ENCODE measurements at places on chromosomes 3 and 15. TPM values are rescaled to one million over a fixed set of nuclear protein-coding genes. Genes with fewer than 3 reads are reported as not detected.
A peak's percentile ranks its signal among the peaks of the same experiment; 100 is the strongest.

GRCh38 chr15:79496838-79497237 lies 64.7 kb downstream of the MINAR1 start:
- peaks cover 5% of the 10 kb centered on the region for H3K27me3 ChIP-seq
- no peak overlapping the region for H3K4me3 ChIP-seq
- H3K36me3 ChIP-seq = no peaks in the 10 kb centered on the region
- no peak for DNase-seq
- no peak overlapping the region for H3K27ac ChIP-seq

The P2RY14 gene
- total RNA-seq = 2.2 TPM

DNA sequence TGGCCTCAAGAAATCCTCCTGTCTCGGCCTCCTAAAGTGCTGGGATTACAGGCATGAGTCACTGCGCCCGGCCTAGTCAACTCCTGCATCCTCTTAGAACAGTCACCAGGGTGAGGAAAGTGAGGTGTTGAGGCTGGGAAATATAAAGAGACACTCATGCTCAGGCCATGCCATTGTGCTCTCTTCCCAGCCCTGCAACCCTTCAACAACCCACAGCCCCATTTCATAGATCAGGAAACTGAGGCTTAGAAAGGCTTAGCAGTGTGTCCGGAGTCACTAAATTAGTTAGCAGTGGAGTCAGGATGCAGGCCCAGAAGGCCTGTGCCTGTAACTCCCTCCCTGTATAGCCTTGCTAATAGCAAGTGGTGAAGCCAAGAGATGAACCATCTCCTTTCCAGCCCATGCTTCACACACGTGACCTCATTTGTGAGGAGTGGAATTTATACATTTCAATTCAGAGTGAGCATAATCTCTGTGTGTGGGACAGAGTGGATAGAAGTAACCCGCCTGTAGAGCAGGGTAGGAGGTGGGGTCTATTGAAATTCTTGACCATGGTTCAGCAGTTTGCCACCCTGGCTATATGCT lies 51.7 kb upstream of the USP3 start:
- no peak overlapping the region for H3K27ac ChIP-seq
- H3K27me3 ChIP-seq = no peaks in the 10 kb centered on the region
- H3K4me3 ChIP-seq = no peak overlapping the region
- no peaks in the 10 kb centered on the region for H3K4me1 ChIP-seq
- DNase-seq = no peak

The GOLGA6D gene
- not detected for total RNA-seq

The PP2D1 gene
- total RNA-seq = not detected

DNA sequence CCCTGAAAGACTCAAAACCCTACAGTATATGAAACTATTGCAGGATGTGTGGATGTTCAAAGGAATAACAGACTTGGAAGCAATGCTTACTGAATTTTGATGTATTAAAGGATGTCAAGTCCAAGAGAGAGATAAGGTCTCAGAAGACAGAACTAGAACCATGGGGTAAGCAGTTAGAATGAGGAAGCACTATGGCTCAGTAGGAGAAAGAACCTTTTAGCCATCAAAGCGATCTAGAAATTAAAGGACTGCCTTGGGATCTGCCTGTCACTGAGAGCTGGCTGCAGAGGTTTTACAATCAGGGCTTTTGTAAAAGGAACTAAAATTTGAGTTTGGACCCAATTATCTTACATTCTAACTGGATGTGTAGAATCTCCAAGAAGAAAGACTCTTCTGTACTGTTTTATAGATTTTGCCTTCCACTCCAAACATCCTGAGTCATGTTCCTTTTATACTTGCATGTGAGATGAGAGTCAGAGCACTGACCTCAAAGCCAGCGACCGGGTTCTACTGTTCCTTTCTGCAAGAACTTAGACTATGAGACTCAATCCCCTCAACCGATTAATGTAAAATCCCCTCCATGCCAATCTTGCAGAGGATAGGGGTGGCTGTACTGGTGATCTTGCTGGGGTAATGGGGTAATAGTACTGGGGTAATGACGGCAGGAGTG lies 412.3 kb upstream of the TPRG1 start:
- H3K4me1 ChIP-seq = peaks cover 8% of the 10 kb centered on the region
- no peak for DNase-seq
- H3K4me3 ChIP-seq = no peak overlapping the region

The ULK4 gene
- 4.3 TPM for total RNA-seq

The SCAANT1 gene
- total RNA-seq = not detected

- H3K27me3 ChIP-seq = no peaks in the 10 kb centered on the region
- H3K4me3 ChIP-seq = no peak overlapping the region
- no peaks in the 10 kb centered on the region for H3K36me3 ChIP-seq
- no peak for DNase-seq
These were observed 10.6 kb upstream of the MANF start for GRCh38 chr3:51374456-51374855.

The KBTBD13 gene
- 7.3 TPM for total RNA-seq

GRCh38 chr3:123347691-123348264 lies 101.1 kb downstream of the ADCY5 start:
- peaks cover 96% of the 10 kb centered on the region for H3K4me1 ChIP-seq
- no peak overlapping the region for H3K4me3 ChIP-seq
- no peak for DNase-seq
- H3K36me3 ChIP-seq = no peaks in the 10 kb centered on the region
- no peak overlapping the region for H3K27ac ChIP-seq

GRCh38 chr3:141875893-141876380 lies 506 bp upstream of the ATP1B3 start:
- H3K36me3 ChIP-seq = no peaks in the 10 kb centered on the region
- no peaks in the 10 kb centered on the region for H3K27me3 ChIP-seq
- DNase-seq = peak; percentile 67
- H3K27ac ChIP-seq = peak overlapping the region; percentile 90
- H3K4me3 ChIP-seq = peak overlapping the region; percentile 91

The SLC51B gene
- total RNA-seq = not detected

DNA sequence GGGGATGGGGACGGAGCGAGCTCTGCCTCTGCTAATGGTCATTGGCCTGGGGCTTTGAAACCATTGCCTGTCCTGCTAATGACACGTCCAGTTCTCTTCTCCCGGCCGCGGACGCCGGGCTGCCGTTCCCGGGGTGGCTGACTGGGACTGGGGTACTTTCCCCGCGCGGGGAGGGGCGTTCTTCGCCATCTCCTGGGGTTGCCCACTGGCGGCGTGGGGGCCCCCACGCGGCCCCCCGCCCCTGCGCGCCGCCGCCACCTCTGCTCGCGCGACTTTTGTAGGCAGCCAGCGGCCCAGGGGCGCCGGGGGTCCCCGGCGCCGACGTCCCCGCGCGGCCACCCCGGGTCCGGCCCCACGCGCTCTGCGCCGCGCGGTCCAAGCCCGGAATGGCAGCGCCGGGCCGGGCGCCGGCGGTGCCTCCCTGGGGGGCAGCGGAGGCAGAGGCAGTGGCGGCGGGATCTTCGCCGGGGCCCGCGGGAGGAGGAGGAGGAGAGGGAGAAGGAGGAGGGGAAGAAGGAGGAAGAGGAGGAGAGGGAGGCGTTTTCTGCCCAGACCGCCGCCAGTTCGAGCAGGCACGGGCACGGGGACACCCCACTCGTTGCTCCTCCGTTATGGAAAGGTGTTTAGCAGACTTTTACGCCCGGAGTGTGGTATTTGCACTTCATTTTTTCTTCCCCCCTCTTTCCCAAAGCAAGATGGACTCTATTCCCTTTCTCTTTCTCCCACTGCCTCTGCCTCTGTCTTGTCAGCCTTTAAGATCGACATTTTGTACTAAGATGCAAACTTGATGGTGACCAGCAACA lies 2.3 kb downstream of the BBX start:
- peak; percentile 55 for DNase-seq
- peak overlapping the region; percentile 83 for H3K4me3 ChIP-seq
- H3K27me3 ChIP-seq = no peaks in the 10 kb centered on the region
- H3K36me3 ChIP-seq = no peaks in the 10 kb centered on the region
- H3K27ac ChIP-seq = peak overlapping the region; percentile 95

DNA sequence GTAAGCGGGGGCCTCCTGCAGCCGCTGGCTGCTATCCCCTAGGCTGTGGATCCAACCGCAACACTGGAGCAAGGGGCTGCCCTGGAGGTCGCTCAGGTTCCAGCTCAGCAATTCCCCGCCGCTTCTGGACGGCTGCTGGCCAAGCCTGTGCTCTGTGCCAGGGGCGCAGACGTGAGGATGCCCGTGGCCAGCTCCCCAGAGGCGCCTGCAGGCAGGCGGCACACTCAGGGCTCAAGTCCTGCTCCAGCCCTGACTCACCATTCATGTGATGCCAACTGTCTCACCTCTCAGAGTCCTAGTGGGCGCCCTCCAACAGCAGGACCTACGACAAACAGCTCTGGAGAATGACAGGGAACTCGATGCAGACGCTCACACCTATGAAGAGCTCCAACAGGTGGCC lies 31.6 kb downstream of the KLHL25 start:
- H3K4me1 ChIP-seq = peaks cover 54% of the 10 kb centered on the region
- peak; percentile 72 for DNase-seq
- peak overlapping the region; percentile 47 for H3K27ac ChIP-seq
- no peak overlapping the region for H3K4me3 ChIP-seq
- no peaks in the 10 kb centered on the region for H3K36me3 ChIP-seq
- no peaks in the 10 kb centered on the region for H3K27me3 ChIP-seq

GRCh38 chr3:51530485-51530884 lies 8.0 kb upstream of the RAD54L2 start:
- no peak overlapping the region for H3K4me3 ChIP-seq
- no peaks in the 10 kb centered on the region for H3K27me3 ChIP-seq
- H3K4me1 ChIP-seq = no peaks in the 10 kb centered on the region
- no peak overlapping the region for H3K27ac ChIP-seq
- no peaks in the 10 kb centered on the region for H3K36me3 ChIP-seq
- DNase-seq = no peak

DNA sequence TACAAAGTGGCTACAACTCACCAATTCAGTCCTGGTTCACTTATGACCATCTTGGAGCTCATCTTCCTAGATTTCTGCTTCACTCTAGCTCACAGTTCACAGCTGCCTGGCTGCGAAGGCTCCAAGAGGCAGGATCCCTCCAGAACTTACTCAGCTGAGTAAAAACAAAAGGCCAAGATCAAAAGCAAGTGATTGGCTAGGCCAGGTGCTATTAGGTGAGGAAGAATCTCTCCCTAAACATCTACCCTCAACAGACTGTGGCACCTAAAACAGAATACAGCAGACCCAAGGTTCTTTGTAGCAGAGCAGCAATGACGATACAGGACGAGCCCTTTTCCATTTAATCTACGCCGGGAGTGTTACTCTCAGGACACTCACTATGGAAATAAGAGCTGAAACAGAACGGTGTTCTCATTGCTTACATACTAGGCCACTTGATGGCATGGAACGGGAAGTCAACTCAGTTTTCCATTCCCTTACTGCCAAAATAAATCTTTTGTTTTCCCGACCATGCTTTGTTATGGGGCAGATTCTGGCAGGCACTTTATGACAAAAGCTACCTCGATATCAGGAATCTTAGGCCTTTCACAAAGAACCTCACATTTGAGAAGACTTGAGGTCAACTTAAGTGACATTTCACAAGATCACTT lies 901 bp downstream of the ICE2 start:
- H3K36me3 ChIP-seq = no peaks in the 10 kb centered on the region
- peak overlapping the region; percentile 96 for H3K27ac ChIP-seq
- H3K27me3 ChIP-seq = no peaks in the 10 kb centered on the region

DNA sequence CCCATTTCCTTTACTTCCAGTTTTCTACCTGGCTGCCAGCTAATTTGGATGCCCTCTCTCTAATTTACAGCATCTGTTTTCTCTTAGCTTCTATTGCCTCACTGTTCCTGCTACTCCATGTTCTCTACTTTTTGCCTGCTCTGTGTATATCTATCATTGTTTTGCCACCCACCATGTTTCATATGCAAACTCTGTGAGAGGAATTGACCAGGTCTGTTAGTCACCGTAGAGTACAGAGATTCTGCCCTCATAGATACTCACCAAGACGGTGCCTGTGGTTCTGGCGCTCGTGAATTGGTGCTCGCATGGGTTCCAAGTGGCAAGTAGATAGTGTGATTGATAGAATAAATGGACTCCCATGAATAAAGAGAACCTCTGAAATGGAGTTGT lies 288.8 kb downstream of the CNTN6 start:
- no peak overlapping the region for H3K4me3 ChIP-seq
- no peaks in the 10 kb centered on the region for H3K27me3 ChIP-seq
- H3K27ac ChIP-seq = no peak overlapping the region
- H3K4me1 ChIP-seq = no peaks in the 10 kb centered on the region
- no peaks in the 10 kb centered on the region for H3K36me3 ChIP-seq

DNA sequence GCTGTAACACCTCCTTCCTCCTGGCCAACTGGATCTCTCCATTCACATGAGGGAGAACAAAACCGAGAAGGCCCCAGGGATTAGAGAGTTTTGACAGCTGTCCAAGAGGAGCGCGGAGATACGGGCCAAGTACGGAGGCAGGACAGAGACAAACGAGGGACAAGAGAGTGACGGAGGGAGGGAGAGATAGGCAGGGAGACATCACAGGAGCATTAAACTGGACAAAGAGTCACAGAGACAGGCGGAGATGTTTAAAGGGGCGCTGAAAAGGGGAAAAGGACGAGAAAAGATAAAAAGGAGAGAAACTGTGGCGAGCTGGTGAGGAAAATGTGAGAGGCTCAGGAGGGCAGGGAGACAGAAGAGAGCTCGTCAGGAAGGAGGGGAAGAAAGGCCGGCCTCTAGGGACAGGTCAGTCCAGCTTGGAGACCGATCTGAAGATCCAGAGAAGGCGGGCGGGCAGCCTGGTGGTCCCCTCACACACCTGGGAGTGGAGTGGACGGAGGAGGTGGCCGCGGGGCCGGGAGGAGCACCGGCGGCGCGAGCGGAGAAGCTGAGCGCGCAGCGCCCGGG lies 40.5 kb upstream of the ROPN1 start:
- no peaks in the 10 kb centered on the region for H3K27me3 ChIP-seq
- no peaks in the 10 kb centered on the region for H3K36me3 ChIP-seq
- peak overlapping the region; percentile 96 for H3K27ac ChIP-seq
- DNase-seq = peak; percentile 84

The DISP2 gene
- total RNA-seq = 0.78 TPM

The DUOX1 gene
- total RNA-seq = 0.97 TPM

- no peak overlapping the region for H3K4me3 ChIP-seq
- no peaks in the 10 kb centered on the region for H3K36me3 ChIP-seq
These were observed 103.6 kb downstream of the RSRC1 start for GRCh38 chr3:158213461-158213860.

The ROPN1 gene
- total RNA-seq = 0.28 TPM

- no peak overlapping the region for H3K4me3 ChIP-seq
- H3K36me3 ChIP-seq = no peaks in the 10 kb centered on the region
- H3K27ac ChIP-seq = no peak overlapping the region
- H3K4me1 ChIP-seq = peaks cover 15% of the 10 kb centered on the region
- H3K27me3 ChIP-seq = peaks cover 9% of the 10 kb centered on the region
These were observed 51.6 kb downstream of the GATM start for GRCh38 chr15:45326741-45327140.

The SATB1 gene
- 41.3 TPM for total RNA-seq

The ACTL6A gene
- total RNA-seq = 13.9 TPM

The CTXND1 gene
- 1.1 TPM for total RNA-seq

Measured in heart right ventricle (tissue), 16 donors.